AG08395 (cell line): ENCODE measurements at places on chromosomes 2 and 18.
A peak's percentile ranks its signal among the peaks of the same experiment; 100 is the strongest.

GRCh38 chr2:108612514-108613183 lies 78.4 kb downstream of the LIMS1 start:
- no peak for DNase-seq

DNA sequence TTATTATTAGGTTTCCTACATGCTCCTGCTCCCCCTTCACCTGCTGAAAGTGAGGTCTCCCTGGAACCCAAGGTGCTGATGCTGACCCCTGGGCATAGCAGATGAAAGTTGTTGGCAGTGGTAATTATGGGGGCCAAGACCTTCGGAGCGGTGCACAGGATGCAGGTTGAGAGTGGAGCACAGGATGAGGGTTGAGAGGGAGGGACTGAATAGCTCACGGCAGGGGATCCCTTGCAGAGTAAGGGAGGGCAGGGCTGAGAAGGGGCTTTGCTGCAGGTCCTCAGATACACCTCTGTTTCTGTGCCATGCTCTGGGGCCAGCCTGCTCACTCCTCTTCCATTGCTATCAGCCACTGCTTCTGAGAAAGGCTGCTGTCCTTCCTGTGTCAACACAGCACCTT lies 163.3 kb downstream of the FHOD3 start:
- DNase-seq = no peak

DNA sequence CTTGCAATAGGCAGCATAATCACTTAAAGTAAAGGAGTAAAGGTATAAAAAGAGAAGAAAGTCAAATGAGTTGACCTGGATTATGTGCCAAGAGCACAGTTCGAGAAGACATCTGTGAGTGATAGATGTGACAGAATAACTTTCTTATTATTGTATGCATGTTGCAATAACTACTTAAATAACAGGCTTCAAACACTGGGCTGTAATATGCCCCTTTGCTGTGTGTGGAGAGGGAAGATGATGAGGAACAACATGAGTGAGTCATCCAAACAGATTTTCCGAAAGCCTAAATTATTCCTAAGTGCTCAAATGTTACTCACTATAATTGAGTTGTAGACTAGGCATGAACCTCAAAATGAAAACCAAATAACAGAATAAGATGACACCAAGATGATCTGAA lies 328.1 kb downstream of the EXOC6B start:
- peak; percentile 3 for DNase-seq

DNA sequence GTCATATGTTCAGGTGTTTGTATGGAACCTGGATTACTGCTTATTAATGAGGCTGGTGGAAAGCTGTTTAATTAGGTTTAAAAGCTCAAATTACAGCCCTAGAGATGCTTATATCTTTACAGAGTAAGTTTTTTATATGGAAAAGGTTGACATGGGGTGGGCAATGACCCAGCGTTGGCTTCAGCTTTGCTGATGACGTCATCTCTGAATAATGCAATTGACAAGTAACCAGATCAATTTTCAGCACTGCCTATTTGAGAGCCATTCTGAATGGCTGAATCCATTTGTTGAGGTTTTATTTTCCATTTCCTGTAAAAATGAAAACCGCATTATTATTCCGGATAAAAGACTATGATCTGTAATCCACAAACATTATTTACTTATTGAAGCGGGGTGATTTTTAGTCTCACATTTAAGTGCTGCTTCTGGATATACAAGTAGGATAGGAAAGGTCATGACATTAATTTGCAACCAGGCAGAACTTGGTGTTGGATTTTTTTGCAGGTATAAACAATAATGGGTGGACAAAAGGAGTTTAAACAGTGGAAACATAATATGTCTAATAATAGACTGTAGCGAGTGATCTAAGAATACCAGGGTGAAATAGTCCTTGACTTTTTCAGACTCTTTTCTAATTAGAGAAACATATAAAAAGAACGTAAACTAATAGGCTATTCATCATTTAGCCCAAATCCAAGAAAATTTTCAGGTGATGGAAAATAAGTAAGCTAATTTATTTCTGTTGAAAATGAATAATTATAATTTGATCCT lies 2.7 kb downstream of the PPP1R1C start:
- no peak for DNase-seq

DNA sequence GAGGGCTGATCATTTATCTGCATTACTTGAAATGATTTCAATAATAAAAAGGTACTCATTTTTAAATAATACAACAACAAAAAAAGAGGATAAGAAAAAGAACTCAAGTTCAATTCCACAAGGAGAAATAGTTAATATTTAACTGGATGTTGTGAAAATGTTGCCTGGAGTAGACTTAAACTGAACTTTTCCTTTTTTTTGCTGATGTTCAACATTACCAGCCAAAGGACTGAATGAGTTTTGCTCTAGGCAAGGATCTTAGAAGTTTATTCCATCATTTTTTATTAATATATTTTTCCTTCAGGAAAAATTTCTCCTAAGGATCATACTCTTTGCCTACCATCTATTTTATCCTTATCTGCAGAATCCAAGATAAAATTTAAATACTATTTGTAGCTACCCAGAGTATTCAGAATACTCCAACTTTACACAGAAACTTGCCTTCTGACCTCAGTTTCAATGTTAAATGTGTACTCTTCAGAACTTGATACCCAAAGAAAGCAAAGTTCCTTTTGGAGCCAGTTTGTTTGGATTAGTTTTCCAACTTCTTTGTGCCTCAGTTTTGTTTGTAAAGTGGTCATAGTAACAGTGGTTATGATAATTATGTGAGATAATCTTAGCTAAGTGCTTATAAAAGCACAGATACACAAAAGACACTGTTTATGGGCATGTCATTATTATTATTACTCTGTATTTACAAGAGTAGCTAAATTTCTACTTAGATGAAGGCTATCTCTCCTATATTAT lies 12.8 kb downstream of the CKAP2L start:
- DNase-seq = no peak

GRCh38 chr2:232611559-232612218 lies 21.7 kb upstream of the EFHD1 start:
- peak; percentile 51 for DNase-seq

DNA sequence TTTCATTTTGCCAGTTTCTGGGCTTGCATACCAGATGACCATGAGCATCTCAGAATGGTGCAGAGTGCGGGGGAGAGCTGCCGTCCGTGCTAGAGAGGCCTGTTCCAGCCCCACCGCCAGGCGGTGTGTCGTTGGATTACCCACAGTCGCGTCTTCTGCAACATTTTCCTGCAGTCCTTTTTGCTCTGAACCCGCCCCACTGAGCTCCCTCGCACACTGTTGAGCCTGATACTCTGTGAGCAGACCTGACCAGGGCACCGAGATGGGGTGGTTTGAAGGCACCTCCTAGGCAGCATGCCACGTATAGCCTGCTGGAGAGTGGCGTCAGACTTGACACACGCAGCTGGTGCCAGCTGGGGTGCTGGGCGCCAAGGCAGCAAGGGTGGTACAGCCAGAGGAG lies 18.1 kb downstream of the PPP1R7 start:
- no peak for DNase-seq

- DNase-seq = peak; percentile 10
These were observed 15.7 kb upstream of the OLA1 start for GRCh38 chr2:174263997-174264396.

DNA sequence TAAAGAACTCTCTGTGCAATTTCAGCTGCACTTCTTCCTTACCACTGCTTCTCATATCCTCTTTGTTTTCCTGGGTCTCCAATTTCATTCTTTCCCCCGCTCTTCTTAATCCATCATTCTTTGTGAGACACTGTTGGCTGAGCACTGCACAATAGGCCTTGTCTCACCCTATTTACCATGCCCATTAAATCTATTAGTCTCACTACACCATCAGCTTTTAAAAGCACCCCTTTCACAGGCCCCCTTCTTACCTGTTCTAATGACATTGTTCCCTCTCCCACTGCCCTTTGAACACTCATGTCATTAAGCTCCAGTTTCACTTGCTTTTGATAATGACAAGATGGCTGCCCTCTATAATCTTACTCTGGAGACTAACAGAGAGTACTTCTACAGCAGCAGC lies 404.1 kb upstream of the ACVR2A start:
- no peak for DNase-seq

DNA sequence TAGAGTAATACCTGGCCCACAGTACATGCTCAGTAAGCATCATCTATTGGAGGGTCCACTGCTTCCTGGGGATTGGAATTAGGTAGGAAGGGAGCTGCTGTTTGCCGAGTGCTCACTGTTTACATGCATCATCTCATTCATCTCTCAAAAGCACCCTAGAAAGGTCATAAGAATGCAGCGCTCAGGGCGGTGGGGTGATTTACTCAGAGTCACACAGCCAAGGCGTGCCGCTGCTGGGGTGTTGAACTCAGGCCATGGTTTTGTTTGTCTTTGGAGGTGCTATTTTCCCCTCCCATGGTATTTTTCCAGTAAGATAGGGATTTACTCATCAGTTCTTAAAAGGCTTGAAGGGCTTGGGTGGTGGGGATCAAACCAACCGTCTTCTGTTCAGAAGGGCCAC lies 227.5 kb downstream of the LDLRAD4 start:
- DNase-seq = no peak

DNA sequence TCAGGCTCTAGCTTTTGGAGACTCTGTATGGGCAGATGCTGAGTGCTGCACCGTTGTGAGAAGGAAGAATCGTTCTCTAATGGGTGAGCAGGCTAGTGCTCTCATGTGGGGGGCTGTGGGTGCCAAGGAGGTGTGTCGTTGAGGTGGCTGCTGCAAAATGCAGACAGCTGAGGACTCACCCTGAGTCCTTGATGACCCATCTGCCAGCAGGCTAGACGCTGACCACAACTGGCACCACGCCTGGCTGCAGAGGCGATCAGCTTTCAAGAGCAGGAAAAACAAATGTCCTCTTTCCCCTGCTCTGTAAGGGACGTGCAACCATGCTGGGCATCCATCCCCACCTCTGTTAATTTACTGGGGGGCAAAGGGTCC lies 48.2 kb downstream of the HAUS1 start:
- peak; percentile 84 for DNase-seq

GRCh38 chr2:61520261-61520660 lies 17.9 kb downstream of the XPO1 start:
- DNase-seq = no peak

DNA sequence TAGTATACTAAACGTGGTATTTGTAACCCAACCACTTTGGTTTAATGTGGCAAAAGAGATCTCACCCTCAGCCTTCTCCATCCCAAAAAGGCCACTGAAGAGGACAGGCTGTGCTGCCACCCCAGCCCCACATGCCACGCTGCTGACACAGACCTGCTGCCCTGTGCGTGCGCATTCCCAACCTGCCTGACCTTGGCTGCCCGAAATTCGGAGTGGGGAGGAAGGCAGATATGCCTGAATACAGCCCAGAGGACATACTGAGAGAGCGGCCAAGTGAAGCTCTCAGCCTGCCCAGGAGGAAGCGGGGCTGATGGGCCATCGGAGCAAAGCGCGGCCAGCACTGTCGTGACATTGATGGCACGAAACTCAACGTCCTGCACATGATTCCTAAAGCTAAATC lies 70.0 kb downstream of the HDAC4 start:
- no peak for DNase-seq

GRCh38 chr18:9619990-9620389 lies 5.6 kb upstream of the PPP4R1 start:
- DNase-seq = no peak

DNA sequence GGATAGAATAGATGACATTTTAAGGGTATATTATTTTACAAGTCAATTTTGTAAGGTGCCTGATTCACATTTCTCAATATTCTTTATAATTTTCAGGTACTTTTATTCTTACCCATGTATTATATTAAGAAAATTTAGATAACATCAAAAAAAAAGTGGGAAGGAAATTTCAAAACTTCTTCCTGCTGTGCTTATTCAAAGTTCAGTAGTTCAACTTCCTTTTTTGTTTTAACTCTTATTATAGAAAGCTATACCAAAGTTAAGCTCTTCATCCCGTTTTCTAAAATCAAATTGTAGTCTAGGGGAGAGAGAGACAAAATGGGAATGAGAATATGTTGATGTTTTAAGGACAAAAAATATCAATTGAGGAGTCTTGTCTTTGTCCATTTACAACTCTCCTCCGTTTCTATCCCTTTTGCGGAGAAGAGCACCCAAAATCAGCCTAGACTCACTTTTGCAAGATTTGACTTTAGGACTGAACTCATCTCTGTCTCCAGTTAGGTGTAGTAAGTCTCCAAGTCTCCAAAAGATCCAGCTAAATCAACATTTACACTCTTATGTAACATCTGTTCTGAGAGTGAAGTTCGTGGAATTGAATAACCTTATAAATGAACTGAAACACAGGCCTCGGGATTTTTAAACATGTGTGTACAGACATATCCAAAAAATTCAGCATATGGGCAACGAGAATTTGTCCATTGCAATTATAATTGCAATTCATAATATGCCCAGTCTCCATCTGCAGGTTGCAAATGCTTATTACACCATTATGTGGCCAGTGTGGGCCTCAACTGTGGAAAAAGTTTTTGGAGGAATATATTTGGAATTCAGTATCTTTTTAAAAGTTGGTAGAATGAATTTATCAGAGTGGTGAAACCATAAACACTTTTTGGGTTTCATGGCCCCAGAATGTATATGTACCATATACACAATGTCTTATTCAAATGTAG lies 23.9 kb downstream of the FAM124B start:
- no peak for DNase-seq

GRCh38 chr18:48621240-48621639 lies 82.4 kb downstream of the CTIF start:
- peak; percentile 84 for DNase-seq

DNA sequence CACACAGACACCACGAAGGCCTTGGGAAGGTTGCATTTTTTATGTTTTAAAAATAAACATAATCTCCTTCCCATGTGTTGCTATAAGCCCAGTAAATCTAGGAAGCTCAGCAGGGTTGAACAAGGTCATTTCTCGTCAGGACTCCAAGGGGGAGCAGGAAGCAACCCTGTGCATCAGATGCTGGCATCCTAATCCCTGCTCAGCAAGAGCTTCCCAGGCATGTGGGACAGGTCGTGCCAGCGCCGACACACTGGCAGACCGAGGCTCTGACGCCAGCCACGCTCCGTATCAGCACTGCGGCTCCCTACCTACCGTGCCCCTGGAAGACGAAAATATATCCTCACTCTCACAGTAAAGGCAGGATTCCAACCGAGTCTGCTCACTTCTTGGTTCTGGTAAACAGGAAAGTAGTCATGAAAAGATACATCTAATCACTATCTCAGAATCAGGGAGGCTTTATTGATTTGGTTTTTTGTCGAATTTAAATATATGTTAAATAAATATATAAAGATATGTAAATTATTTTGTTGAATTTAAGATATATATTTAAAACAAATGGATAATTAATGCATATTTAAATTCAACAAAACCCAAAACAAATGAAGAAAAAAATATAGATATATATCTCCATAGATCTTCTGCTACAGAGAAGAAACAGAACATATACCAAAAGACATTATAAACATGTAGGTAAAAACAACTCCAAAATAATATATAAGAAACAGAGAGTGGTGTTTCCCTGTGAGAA lies 61.4 kb downstream of the TXNL1 start:
- DNase-seq = no peak
